Islet precursor cell (in vitro differentiated cells): ENCODE measurements at places on chromosomes 1 and 21.

GRCh38 chr1:14748151-14748550, 149.7 kb downstream of the KAZN start:
- no peak for DNase-seq

GRCh38 chr1:38353956-38354355, 307.4 kb upstream of the POU3F1 start:
- DNase-seq, result no peak

DNA sequence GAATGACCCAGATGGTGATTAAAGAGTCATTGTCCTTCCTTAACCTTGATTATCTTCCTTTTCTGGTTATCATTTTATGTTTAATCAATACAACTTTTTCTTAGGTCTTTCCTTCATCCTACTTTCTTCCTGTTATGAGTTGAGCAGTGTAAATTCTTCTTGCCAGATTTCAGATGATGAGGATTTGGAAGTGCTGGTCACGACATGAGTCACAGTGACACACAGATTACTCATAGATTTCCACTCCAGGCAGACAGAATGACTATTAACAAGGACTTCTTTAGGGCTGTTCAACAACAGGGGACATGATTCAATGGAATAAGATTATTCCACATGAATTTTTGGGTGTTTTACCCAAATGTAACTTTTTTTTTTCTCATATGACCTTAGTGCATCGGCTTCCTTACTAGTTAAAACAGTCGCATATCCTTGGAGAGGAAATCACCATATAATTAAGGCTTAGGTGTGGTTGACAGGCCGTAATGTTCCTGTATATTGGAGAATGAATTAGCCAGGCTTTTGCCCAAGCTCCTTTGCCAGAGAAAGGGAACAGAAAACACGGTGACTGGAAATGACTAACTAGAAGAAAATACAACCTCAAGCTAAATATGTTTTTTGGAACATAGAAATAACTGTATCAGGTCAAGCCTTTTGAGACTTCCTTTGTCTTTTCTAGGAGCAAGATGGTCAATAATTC, 44.2 kb downstream of the PRRX1 start:
- DNase-seq, result peak; percentile 68

DNA sequence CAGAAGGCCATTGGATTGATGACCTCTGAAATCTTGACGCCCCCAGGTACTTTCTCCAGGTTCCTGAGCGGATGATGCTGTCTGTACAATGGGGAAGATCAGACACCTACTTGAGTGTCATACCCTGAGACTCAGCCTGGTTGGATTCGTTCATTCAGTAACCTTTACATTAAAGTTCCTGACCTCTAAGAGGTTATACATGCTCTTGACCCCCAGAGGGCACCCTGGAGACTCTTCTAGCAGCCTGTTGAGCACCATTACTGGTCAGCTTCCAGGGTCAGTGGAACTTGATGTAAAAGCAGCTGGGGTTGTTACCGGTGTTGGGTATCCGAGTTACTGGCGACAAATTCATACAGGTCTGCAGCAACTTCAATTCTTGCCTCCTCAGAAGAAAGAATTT, 114.3 kb upstream of the ZNF678 start:
- peak; percentile 66 for DNase-seq

DNA sequence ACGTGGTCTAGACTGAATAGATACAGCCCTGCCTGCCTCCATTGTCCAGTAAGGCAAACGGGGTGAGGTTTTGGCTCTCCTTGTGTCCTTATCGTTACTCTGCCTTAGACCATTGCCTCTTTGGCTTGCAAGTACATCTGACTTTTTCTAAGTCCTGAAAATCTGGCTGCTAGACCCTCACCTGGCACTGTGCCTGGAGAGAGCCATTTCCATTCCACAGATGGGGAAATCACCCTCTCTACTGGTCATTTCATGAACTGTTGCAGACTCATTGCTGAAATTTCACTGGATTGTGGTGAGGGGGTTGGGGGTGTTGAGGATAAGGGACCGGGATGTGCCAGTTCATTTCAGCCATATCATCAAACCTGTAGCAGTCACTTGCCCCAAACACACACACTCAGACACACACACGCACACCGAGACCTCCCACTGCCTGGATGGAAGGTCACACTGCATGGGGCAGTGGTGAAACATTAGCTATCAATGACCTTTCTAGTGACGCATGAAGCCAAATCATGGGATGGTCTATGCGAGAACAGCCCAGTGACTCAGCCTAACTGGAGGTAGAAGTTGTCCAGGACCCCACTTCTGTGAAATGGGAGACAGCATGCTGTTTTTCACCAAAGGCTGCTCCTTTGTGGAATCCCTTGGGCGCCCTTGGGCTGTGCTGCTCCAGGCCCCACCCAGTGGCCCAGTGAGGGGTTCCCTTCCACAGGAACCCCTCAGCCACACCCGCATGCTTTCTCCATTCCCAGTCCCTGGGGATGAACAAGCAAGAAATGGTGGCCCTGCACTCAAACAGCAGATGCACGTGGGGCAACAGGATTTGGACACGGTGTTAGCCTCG, 34.9 kb upstream of the VASH2 start:
- DNase-seq, result peak; percentile 71

- DNase-seq, result no peak
Observed at GRCh38 chr21:38888991-38889561, 83.3 kb downstream of the ETS2 start.

DNA sequence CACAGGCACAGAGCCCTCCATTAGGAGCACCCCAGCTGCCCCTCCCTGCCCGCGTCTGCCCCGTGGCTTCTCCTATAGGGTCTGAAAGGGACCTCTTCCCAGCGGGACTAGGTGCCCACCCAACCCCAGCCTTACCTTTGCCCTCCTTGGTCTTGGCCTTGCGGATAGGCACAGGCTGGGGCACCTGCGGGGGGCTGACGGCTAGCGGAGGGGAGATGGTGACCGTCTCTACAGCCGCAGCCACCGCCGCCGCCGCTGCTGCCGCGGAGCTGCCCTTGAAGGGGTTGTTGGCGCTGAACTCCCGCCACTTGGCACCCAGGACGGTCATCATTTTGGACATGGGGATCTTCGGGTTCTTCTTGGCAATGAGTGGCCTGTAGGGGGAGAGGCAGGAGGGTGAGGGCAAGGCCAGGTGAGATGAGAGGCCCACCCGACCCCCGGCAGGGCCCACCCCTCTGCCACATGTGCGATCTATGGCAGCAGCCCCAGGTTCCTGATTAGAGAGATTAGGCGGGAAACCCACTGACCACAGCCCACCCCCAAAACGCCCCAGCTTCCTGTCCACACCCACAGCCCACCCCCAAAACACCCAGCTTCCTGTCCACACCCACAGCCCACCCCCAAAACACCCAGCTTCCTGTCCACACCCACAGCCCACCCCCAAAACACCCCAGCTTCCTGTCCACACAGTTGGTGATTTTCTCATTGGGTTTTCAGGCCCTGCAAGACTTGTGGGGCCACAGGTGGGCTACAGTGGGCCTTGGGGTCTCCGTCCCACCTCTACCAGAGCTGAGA, 25.4 kb downstream of the CHD5 start:
- DNase-seq, result no peak

- DNase-seq, result no peak
Observed at GRCh38 chr1:197908716-197909220, 6.3 kb downstream of the C1orf53 start.

GRCh38 chr1:226436472-226436854, 28.6 kb upstream of the PARP1 start:
- DNase-seq, result no peak
